Esophagus muscularis mucosa (tissue), 4 donors: ENCODE measurements at places on chromosomes 5 and 9.

GRCh38 chr5:56215019-56215830 is 17.9 kb downstream of the ANKRD55 start:
- DNase-seq: no peak

GRCh38 chr5:157506981-157507780 is 47.2 kb downstream of the NIPAL4 start:
- DNase-seq: no peak

DNA sequence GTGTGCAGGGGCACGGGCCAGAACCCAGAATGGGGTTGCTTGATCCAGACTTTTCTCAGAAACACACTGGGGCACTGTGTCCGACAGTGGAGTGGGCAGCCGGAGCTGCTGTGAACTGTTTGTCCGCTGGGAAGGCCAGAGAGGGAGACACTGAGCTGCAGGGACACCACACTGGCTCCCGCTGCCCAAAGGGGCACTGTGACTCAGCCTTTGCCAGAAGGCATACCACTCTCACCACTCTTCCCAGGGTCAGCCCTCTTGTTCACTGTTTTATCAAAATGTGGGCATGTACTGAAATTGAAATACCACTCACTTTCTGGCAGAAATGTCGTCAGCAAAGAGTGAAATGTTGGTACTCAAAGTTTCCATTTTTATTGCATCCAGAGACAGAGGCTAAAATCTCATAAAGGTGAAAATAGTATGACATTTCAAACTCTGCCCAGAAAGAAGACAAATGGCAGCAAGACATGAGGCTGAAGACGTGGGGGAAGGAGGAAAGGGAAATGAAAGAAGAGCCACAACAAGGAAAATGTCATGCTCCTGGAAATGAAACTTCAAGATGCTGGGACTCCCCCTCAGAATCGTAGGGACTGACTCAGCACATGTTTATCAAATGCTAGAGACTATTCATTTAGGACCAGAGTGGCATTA is 4.5 kb upstream of the IL7R start:
- DNase-seq: no peak

DNA sequence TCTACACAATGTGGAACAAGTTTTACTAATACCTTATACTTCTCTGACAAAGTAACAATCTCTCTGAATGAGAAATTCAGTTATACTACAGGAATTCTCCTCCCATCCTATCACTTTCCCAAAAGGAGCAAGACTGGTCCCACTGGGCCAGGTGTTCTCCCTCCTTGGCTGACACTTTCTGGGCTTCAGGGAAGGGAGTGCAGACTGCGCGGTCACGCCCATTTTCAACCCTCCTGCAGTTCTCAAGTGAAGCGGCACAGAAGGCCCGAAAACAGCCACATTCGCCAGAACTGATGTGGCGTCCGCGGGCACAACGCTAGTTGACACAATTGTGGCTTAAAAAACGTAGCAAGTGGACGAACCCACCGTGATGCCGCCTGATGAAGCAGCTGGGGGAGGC is 603 bp downstream of the SAXO1 start:
- no peak for DNase-seq

- DNase-seq: no peak
Measured at GRCh38 chr9:70963554-70963953, 157.9 kb downstream of the TRPM3 start.

- DNase-seq: no peak
Measured at GRCh38 chr5:81517462-81517861, 123.5 kb upstream of the ACOT12 start.

- no peak for DNase-seq
Measured at GRCh38 chr5:111404270-111404769, 108.0 kb downstream of the STARD4 start.
